Stomach (tissue), 19 donors: ENCODE measurements at places on chromosomes 3 and 15. TPM values are rescaled to one million over a fixed set of nuclear protein-coding genes. Genes with fewer than 3 reads are reported as not detected.

- DNase-seq: no peak
These were observed 127.7 kb downstream of the NUP210 start for GRCh38 chr3:13292375-13292774.

DNA sequence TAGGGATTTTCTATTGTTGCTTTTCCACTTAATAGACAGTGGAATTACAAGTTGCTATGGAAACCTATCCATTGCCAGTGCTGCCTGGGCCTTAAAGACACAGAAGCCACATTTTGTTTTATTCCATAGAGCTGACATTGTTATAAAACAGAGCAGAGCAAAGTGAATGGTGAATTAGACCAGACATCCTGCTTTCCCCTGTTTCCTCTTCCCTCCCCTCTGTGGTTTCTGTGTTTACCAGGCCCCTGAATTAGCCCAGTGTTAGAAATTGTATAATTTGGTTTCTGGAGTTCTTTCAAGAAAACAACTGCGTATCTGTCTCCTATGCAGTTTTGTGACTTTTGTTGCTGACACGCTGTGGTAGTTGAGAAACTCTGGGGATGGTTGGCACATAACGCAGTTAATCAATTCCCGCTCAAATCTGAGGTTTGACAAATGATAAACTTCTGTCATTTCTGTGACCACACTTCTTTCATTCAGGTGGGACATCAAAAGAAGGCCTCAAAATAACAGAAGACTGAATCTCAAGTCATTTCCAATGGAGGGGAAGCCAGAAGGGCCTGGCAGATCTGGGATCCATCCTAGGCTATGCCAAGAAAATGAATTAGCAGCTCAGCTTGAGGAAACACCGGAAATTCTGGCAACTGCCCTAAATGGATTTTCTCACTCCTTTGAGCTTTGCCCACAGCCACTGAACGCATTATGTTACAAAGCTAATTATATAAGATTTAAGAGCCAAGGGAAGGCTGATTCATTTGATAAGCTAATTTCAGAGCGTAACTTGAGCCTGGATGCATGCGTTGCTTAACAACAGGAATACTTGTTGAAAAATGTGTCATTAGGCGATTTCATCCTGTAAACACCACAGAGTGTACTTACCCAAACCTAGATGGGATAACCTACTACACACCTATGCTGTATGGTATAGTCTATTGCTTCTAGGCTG, 46.9 kb downstream of the NR1D2 start:
- DNase-seq: peak; percentile 80

DNA sequence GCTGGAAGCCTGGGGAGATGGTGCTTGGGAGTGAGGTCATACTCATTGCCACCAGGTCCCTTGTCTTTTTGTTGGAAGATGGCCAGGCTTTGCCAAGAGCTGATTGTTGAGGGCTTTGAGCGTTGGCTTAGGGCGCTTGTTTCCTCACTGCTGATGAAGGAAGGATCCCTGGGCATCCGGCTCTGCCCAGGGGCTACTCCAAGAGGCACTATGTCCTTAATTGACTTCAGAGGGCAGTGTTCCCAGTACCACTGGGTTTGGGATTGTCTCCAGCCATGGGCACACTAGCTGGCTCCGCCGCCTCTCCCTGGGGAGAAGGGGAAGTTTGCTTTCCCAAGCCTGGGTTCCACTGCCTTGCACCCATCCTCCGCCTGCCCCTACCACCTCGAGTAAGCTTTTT, 57.2 kb upstream of the RGMA start:
- no peak for DNase-seq

Gene CASR
- total RNA-seq: not detected

DNA sequence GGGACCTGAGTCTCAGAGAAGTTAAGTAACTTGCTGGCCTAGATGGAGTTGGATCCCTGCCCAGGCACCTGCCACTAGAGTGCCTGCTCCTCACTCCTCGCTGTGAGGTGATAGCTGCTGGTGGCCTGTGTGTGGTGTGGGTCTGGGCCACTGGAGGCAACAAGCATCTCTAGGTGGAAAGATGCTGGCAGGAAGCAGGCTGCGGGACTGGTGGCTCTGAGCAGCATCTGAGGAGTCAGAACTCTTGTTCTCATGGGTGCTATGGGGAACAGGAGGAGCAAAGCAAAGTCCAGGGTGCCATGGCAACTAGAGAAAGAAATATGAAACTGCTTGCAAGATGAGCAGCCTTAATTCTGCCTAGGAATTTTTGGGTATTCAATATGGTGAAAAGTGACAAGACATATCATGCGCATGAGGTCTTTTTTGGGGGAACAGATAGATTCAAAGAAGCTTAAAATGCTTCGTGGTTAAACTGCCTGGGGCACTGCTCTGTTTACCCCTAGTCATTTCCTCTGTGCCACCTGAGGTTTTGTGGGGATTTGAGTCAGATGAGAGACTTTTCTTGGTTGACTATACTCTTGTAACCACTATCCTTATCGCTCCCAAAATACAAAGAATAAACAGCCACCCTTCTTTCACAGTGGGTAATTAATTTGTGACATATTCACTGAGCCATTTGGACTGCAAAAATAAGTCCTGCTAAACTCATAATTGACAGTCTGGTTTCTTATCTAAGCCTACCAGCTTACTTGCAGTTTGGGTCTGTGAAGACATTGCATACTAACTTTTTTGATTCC, 50.3 kb downstream of the MED12L start:
- peak; percentile 66 for DNase-seq
